ENCODE measurements at places on chromosomes 4 and X. TPM values are rescaled to one million over a fixed set of nuclear protein-coding genes. Genes with fewer than 3 reads are reported as not detected.

The NEUROG2 gene
- not detected for total RNA-seq

The POU3F4 gene
- not detected for total RNA-seq

The UGT2B11 gene
- not detected for total RNA-seq

The SPP1 gene
- not detected for total RNA-seq

The GABRG1 gene
- not detected for total RNA-seq

The RBMXL3 gene
- not detected for total RNA-seq

The PARM1 gene
- not detected for total RNA-seq

The IL9R gene
- total RNA-seq: not detected

The SPATA4 gene
- total RNA-seq: not detected

The PAGE2 gene
- total RNA-seq: not detected

The ZCCHC4 gene
- total RNA-seq: 15.9 TPM

The SLC10A6 gene
- total RNA-seq: 1.2 TPM

The FGF5 gene
- total RNA-seq: 1.1 TPM

The RPA4 gene
- total RNA-seq: not detected

The RAB9B gene
- 0.19 TPM for total RNA-seq

The BEX3 gene
- 198 TPM for total RNA-seq

The SMIM9 gene
- total RNA-seq: not detected

The RNF150 gene
- 0.63 TPM for total RNA-seq

The CENPE gene
- total RNA-seq: 11.1 TPM

Data from airway epithelial cell (primary cell).